A549 treated with GW870086 at 1 μM for 4 hours (cell line): ENCODE measurements at places on chromosomes 2 and 18. TPM values are rescaled to one million over a fixed set of nuclear protein-coding genes. Genes with fewer than 3 reads are reported as not detected.

Gene SANBR
- 11.1 to 14.0 TPM (median 12.4 TPM) in 5 replicates for total RNA-seq

Gene OTX1
- total RNA-seq: 1.8 to 4.3 TPM (median 3.8 TPM) in 5 replicates

Gene PLEKHM3
- 1.6 to 2.8 TPM (median 2.6 TPM) in 5 replicates for total RNA-seq

Gene ZEB2
- total RNA-seq: 4.0 to 8.3 TPM (median 6.4 TPM) in 5 replicates

Gene ASAP2
- 37.1 to 59.1 TPM (median 52.2 TPM) in 5 replicates for total RNA-seq

Gene PCARE
- total RNA-seq: not detected in 5 replicates

Gene PRKRA
- 27.1 to 31.7 TPM (median 30.6 TPM) in 5 replicates for total RNA-seq

Gene OXER1
- total RNA-seq: not detected in 5 replicates

Gene DIPK1C
- not detected in 5 replicates for total RNA-seq

Gene ITGB6
- total RNA-seq: 0.59 to 0.91 TPM (median 0.78 TPM) in 5 replicates

Gene CIDEA
- total RNA-seq: not detected in 5 replicates

Gene WDR43
- 83.6 to 91.3 TPM (median 86.3 TPM) in 5 replicates for total RNA-seq

Gene RIT2
- not detected in 5 replicates for total RNA-seq

Gene REG1A
- not detected in 5 replicates for total RNA-seq

Gene ELOA2
- not detected in 5 replicates for total RNA-seq

Gene FAM228A
- not detected in 5 replicates for total RNA-seq

Gene LOXHD1
- total RNA-seq: not detected in 5 replicates

Gene SRD5A2
- total RNA-seq: 0.02 to 0.06 TPM (median 0.05 TPM) in 4 of 5 replicates, not detected in the other

Gene KANSL1L
- total RNA-seq: 0.34 to 0.70 TPM (median 0.61 TPM) in 5 replicates

Gene RBKS
- total RNA-seq: 5.9 to 8.9 TPM (median 8.1 TPM) in 5 replicates

Gene DARS1
- 50.5 to 58.2 TPM (median 56.0 TPM) in 5 replicates for total RNA-seq

Gene RGPD3
- 0.07 to 0.14 TPM (median 0.13 TPM) in 5 replicates for total RNA-seq

Gene ANKRD30BL
- total RNA-seq: not detected in 5 replicates

Gene ZSWIM2
- not detected in 5 replicates for total RNA-seq

Gene ABCB11
- total RNA-seq: 0.01 to 0.05 TPM (median 0.03 TPM) in 4 of 5 replicates, not detected in the other

Gene NEDD4L
- total RNA-seq: 26.2 to 32.2 TPM (median 29.0 TPM) in 5 replicates

Gene PDE1A
- total RNA-seq: 0.15 to 0.19 TPM (median 0.17 TPM) in 4 of 5 replicates, not detected in the other

Gene SLC9A4
- total RNA-seq: not detected in 5 replicates

Gene SUMO1
- 127 to 160 TPM (median 146 TPM) in 5 replicates for total RNA-seq

Gene DNAJC5G
- not detected in 5 replicates for total RNA-seq

Gene MROH2A
- total RNA-seq: 0.09 to 0.21 TPM (median 0.12 TPM) in 3 of 5 replicates, not detected in the others

Gene LHCGR
- total RNA-seq: not detected in 5 replicates

Gene PHOSPHO2
- total RNA-seq: 1.9 to 3.5 TPM (median 3.0 TPM) in 5 replicates

Gene POTEF
- not detected in 5 replicates for total RNA-seq

Gene IL1A
- 0.09 to 0.35 TPM (median 0.21 TPM) in 5 replicates for total RNA-seq

Gene ALK
- not detected in 5 replicates for total RNA-seq

Gene UGT1A5
- total RNA-seq: 0.09 to 0.13 TPM in 2 of 5 replicates, not detected in the others

Gene GKN1
- total RNA-seq: 0.56 to 0.72 TPM (median 0.57 TPM) in 4 of 5 replicates, not detected in the other

Gene TGOLN2
- 82.0 to 110 TPM (median 102 TPM) in 5 replicates for total RNA-seq

Gene CCL20
- 2.4 to 7.5 TPM (median 5.4 TPM) in 5 replicates for total RNA-seq

Gene SGO2
- total RNA-seq: 10.3 to 17.6 TPM (median 13.6 TPM) in 5 replicates

Gene CCDC150
- total RNA-seq: 4.8 to 5.5 TPM (median 5.0 TPM) in 5 replicates

Gene DES
- 0.27 to 0.84 TPM (median 0.43 TPM) in 5 replicates for total RNA-seq

Gene CTAGE1
- total RNA-seq: not detected in 5 replicates
